ENCODE measurements at places on chromosomes 11 and 22.

GRCh38 chr11:90344546-90344945, 121.7 kb upstream of the CHORDC1 start:
- DNase-seq = no peak

- DNase-seq = no peak
These were observed 4.1 kb downstream of the PLCB3 start for GRCh38 chr11:64255135-64256128.

DNA sequence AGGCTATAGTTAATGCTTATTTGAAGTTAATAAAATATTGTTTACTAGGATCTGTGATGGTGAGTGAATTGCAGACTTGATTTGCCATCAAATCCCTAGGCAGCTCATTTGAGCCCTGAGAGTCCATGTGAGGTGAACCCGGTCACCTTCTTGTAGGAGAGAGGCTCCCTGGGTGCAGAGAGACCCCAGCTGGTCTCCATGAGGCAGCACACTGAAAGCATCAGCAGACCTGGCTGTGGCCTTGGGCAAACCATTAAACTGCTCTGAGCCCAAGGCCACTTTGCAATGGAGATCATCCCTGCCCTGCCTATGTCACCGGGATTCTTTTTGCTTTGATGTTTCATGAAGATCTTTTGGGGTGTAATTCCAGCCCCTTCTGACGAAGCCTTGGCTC, 125.2 kb downstream of the MICAL2 start:
- DNase-seq = no peak

DNA sequence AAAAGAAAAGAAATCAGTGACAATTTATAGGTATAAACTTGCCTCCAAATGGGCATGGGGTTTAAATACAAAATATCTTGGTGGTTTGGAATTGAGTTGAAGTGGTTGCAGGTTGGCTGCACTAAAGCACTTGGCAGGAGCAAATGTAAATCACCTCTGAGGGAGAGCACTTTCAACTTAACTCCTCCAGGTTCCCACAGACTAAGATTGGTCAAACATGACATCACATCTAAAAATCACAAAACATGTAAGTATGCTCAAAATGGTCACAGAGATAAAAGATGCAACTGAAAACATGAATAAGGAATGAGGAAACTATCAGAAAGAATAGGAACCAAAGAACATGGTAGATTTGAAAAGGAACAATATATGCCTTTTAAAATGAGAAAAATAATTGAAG, 12.3 kb upstream of the SHANK3 start:
- DNase-seq = no peak

- DNase-seq = peak; percentile 61
These were observed 72.6 kb downstream of the C22orf31 start for GRCh38 chr22:28989035-28989464.

DNA sequence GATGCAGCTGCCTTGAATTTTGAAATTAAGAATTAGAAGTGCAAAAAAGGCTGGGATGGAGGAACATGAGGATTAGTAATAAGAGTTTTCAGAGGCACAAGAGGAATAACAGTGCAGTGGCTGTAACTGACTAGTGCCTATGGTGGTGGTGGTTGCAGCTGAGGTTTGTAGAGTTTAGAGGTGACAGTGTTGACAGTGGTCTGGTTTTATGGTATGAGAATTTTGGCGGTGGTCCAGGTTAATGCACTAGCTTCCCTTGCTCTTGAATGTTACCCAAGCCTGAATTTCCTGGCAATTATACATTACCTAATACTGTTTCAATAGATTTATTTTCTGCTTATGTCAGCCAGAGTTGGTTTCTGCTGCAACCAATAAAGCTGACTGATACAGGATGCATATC, 112.8 kb upstream of the C11orf87 start:
- DNase-seq = no peak

GRCh38 chr11:69293819-69294505, at the start of gene MYEOV:
MYEOV (plus strand) TSS chr11:69294155; CDS start chr11:69295355, 1,200 bp downstream.
- DNase-seq = peak; percentile 69

DNA sequence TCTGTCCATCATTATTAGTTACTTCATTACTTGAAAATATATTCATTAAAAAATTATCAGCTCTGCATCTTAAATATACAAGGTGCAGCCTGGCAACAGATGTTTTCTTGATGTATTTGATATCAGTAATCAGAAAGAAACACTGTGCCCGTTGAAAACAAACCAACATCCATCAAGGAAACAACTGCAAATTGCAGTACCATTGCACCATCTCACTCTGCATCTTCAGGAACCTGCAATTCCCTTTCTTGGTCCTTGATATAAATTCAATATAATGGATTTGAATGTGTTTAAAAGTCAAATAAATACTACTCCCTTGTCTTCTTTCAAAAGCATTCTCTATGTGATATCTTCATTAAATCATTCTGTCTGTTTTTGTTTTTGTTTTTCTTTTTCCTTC, 1131.2 kb downstream of the FAM181B start:
- DNase-seq = no peak

- DNase-seq = no peak
These were observed 30.8 kb downstream of the RPS13 start for GRCh38 chr11:17046690-17047089.

DNA sequence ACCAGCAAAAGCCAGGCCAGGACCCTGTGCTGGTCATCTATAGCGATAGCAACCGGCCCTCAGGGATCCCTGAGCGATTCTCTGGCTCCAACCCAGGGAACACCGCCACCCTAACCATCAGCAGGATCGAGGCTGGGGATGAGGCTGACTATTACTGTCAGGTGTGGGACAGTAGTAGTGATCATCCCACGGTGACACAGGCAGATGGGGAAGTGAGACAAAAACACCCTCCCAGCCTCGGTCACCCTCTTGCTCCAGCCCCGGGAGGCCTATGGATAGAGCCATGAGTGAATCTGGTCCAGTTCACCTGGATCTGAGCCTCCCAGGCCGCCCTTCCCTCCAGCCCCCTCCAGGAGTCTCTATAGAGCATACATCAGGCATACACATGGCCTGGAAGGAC, 115.2 kb upstream of the IGLL5 start:
- no peak for DNase-seq

GRCh38 chr11:67056267-67057204, at the start of gene RHOD:
RHOD (plus strand) TSS chr11:67056847; CDS start chr11:67056903, 56 bp downstream.
- DNase-seq = peak; percentile 60

DNA sequence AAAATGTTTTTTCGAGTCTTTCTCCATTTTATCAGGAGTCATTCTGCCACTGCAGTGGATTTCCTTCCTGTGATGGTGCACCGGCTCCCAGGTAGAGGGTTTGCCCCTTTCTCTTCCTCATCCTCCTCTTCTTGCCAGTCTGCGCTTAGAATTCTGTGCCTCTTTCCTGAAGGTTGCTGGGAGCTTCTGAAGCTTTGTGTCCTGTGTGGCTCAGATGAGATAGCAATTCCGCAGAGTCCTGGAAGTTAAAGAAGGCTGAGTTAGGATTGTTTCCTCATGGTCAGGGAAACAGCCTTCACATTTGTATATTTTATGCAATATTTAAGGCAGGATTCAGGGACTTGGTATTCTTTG, 264 bp downstream of the BCO2 start:
- DNase-seq = no peak

DNA sequence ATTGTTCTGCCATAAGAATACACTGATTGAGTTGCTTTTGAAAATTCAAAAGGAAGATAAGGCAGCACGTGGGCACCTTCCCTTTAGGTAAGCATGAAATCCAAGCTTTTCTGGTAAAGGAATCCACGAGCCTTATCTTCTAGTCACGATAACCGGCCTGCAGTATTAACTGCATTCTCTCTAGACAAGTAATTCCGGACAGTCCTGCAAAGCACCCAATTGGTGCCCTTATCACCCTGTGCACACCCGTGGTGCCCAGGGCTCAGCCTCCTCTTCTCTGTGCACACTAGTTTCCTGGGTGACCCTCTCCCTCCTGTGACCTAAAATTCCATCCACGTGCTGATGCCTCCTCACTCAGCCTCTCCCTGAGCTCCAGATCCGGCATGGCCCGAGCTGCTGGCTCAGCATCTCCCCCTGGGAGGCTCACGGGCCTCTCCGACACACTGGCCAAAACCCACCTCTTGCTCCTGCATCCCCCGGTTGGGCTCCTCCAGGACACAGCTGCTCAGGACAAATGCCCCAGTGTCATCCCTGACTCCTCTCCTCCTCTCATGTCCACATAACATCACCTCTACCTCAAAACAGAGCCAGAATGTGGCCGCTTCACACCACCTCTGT, 63.7 kb downstream of the PACSIN2 start:
- no peak for DNase-seq

GRCh38 chr11:16953663-16954062, 60.6 kb downstream of the PLEKHA7 start:
- DNase-seq = no peak

- DNase-seq = peak; percentile 97
These were observed at the start of gene MIEF1 for GRCh38 chr22:39502109-39502788. MIEF1 (plus strand) TSS chr22:39502290; CDS start chr22:39511295, 9,005 bp downstream.

DNA sequence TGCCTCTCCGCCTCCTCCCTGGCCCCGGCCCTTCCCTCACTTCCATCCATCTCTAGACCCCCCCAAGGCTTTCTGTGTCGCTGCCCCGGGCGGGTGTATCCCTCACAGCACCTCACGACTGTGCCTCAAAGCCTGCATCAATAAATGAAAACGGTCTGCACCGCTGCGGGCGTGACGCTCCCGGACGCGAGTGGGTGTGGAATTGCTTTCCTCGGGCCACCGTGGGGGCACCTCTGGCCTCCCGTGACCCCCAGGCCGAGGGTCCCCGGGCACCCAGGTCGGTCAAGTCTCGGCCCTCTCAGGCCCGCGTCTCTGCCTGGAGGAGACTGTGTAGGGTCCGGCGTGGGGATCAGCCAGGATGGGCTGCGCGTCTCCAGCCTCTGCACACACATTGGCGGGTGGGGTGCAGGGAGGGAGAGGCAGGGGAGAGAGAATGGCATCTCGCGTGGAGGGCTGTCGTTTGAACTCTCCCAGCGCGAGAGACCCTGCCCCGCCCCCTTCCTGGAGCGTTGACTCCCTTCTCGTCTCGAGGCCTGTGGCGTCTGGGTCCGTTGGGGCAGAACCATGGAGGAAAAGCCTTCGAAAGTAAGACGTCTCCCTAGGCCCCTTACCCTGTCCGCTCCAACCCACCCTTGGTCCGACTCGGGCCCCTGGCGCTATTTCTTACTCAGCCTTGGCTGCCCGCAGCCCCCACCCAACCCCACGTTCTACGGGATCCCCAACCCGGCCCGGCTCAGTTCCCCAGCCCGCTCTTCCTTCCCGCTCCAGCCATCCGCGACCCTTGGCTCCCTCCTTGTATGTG, at the start of gene CATSPERZ:
CATSPERZ (plus strand) TSS at position 512 of the 802 bp plus-strand sequence; CDS start at position 565, 53 bp downstream.
- no peak for DNase-seq

- no peak for DNase-seq
These were observed 170.8 kb upstream of the CADM1 start for GRCh38 chr11:115674937-115675544.

GRCh38 chr11:74749965-74750296, 1.3 kb downstream of the RNF169 start:
- DNase-seq = no peak

DNA sequence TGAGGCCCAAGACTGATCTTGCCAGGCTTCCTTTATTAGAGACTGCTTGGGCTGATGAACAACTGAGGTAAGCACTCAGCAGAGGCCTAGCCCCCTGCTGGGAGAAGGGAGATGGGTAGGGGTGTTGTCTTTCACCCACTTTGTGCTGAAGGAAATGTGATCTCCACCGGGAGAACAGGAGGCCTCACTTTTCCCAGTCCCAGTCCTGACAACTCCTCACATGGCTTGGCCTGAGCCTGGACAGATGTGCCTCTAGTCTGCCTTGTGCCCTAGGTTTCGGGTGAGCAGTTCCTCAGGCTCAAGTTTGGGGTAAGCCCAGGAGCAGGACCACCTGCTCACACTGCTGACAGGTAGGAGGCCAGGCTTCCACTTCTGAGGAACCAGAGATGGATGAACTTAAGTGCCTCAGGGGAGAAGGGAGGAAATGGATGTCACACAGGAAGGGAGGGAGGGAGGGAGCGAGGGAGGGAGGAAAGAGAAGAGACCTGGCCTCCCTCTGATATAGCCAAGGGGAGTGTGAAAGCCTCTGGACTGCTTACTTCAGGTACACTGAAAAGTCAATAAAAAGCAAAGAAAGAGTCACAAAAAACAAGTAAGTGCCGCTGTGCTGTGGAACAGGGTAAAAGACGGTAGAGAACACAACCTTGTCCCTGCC, 8.1 kb downstream of the CLPB start:
- no peak for DNase-seq

- DNase-seq = no peak
These were observed 132.1 kb upstream of the BLID start for GRCh38 chr11:122248131-122248530.

- DNase-seq = no peak
These were observed 13.9 kb upstream of the PNPLA5 start for GRCh38 chr22:43905681-43906080.

GRCh38 chr22:36287881-36288515, 35.1 kb downstream of the APOL1 start:
- DNase-seq = no peak

DNA sequence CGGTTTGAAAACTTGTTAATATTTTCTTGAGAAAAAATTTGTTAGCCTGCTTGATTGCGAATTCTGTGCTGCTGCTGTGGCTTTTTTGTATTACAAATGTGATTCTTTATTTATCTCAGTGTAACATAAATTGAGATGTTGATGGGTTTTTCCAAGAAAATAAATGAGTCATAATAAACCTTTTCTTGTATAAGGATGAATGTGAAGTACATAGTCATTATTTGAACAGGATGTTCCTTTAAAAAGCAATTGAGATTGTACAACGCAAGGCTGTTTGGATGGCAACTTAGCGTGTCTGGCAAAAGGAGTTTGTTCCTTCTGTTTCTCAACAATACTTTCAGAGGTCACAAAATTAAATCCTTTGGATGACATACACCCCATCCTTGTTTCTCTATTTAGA, 24.6 kb upstream of the CARD18 start:
- no peak for DNase-seq

DNA sequence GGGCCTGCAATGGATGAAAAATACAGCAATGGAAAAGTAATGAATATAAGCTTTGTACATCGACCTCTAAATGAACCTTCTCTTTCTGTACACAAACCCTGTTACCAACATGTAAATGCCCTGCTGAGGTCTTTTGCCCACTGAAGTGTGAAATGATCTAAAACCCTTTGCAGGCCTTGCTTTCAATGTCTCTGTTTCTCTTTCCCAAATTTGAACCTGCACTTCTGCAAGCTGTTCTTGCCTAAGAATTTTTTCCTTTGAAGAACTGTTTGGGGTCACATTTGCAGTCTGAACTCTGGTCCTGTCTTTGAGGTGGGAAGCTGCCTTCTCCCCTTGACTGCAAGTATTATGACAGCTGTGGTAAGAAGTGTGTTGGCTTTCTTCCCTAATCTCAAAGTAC, 1237.1 kb downstream of the FAM181B start:
- DNase-seq = no peak

- DNase-seq = no peak
These were observed 23.7 kb upstream of the SESN3 start for GRCh38 chr11:95254716-95255115.

GRCh38 chr11:114073828-114074381, 14.4 kb downstream of the ZBTB16 start:
- no peak for DNase-seq

GRCh38 chr11:12404436-12404835, 27.1 kb downstream of the PARVA start:
- no peak for DNase-seq

GRCh38 chr22:31088233-31088986, 7.3 kb downstream of the SMTN start:
- no peak for DNase-seq

- no peak for DNase-seq
These were observed 49.5 kb downstream of the OSBP2 start for GRCh38 chr22:30744224-30744623.

- no peak for DNase-seq
These were observed 522.9 kb downstream of the NTM start for GRCh38 chr11:131893103-131893890.

- DNase-seq = no peak
These were observed 393.0 kb upstream of the ANO3 start for GRCh38 chr11:25938952-25939351.

- no peak for DNase-seq
These were observed 225.7 kb downstream of the DDX10 start for GRCh38 chr11:108890482-108891105.

All from activated T-cell treated with anti-CD3 and anti-CD28 coated beads, Interleukin-2, amount 50 U/mL, for 48 hours (primary cell).